Psoas muscle (tissue), 8 donors: ENCODE measurements at places on chromosomes 11 and 22. TPM values are rescaled to one million over a fixed set of nuclear protein-coding genes. Genes with fewer than 3 reads are reported as not detected.

GRAMD1B gene
- 24.0 TPM for total RNA-seq

MOGAT2 gene
- not detected for total RNA-seq

GRCh38 chr11:76671237-76671592 is 668 bp upstream of the LRRC32 start:
- H3K4me3 ChIP-seq, result peak overlapping the region; percentile 66
- no peaks in the 10 kb centered on the region for H3K27me3 ChIP-seq
- H3K4me1 ChIP-seq, result no peaks in the 10 kb centered on the region
- no peaks in the 10 kb centered on the region for H3K36me3 ChIP-seq

DNA sequence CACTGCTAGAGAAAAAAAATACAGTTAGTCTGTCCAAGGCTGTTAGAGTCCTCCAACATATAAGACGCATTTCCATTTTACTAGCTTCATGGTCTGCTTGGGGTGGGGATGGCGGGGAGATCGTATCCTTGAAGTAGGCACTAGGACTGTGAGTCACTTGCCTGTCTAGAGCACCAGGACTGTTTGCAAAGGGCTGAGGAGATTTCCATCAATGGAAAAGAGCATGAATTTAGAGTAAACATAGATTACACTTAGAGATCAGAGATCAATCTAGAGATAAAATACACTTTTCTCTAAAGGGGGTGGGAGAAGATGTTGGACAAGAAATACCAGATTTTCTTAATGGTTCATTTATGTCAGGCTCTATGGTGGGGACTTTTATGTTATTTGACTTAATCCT is 1.7 kb upstream of the MS4A7 start:
- no peaks in the 10 kb centered on the region for H3K27me3 ChIP-seq
- H3K4me1 ChIP-seq, result no peaks in the 10 kb centered on the region
- no peak for DNase-seq
- H3K36me3 ChIP-seq, result no peaks in the 10 kb centered on the region
